ENCODE measurements at places on chromosomes 12 and 14.

GRCh38 chr14:104044016-104044415 lies 41.5 kb upstream of the ASPG start:
- DNase-seq: no peak

DNA sequence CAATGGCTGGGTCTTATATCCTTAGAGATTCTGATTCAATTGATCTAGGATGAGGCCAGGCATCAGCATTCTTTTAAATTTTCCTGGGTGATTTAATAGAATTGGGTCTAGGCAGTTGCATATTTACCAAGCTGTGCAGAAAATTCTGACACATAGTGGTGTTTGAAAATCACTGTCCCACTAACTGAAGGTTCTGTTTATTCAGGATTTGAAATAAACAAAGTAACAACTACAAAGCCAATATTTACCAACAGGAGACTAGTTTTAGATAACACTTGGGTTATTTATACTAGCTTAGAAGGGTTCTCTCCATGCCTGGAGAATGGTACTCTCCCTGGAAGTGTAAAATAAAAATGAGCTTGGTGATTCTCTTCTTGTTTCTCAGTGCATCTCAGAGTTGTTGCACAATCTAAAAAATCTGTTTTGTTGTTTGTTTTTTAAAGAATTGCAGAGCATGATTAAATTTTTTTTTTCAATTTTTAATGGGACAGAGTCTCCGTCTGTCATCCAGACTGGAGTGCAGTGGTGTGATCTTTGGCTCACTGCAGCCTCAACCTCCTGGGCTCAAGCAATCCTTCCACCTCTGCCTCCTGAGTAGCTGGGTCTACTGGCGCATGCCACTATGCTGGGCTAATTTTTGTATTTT lies 16.9 kb downstream of the BEST3 start:
- DNase-seq: no peak

DNA sequence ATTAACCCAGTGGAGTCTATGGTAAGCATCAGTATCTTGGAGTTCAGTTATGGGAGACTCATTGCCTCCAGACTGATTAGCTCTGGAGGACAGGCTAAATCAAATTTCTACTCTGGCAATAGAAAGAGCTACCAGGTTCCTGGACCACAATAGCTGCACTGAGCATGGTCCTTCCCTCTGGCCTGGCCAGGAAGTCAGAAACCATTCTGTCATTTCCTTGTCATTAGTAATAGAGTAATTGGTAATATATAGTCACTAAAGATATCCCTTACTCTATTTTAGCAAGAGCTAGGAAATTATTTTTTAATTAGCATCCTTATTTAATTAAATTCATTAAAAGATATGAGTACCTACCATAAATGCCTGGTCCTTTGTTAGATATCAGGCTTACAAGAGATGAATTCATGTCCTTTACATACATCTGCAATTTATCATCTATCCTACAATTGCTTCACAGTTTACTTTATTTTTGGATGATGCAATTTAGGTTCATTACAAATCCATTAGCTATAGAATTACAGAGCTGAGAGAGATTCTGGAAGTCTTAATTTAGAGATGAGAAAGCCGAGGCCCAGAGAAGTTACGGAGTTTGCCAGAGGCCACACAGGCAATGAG lies 23.7 kb upstream of the TDRD9 start:
- DNase-seq: no peak

GRCh38 chr12:22994316-22994675 lies 369.3 kb downstream of the ETNK1 start:
- DNase-seq: no peak

DNA sequence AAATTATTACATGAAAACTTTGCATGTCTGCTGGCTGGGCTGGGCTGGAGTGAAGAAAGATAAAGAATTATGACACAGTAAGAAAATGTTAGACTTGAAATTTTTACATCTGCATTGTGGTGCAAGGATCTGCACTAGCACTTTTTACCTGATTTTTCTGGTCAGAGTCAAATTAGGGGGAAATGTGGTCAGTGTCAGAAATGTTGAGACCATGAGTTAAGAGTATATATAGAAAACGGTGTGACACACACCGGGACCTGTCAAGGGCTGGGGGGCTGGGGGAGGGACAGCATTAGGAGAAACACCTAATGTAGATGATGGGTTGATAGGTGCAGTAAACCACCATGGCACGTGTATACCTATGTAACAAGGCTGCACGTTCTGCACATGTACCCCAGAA lies 90.3 kb downstream of the IGF1 start:
- no peak for DNase-seq

- no peak for DNase-seq
These were observed 543.2 kb upstream of the TBX3 start for GRCh38 chr12:115227137-115227615.

GRCh38 chr12:97556302-97556779 lies 93.7 kb downstream of the RMST start:
- no peak for DNase-seq

DNA sequence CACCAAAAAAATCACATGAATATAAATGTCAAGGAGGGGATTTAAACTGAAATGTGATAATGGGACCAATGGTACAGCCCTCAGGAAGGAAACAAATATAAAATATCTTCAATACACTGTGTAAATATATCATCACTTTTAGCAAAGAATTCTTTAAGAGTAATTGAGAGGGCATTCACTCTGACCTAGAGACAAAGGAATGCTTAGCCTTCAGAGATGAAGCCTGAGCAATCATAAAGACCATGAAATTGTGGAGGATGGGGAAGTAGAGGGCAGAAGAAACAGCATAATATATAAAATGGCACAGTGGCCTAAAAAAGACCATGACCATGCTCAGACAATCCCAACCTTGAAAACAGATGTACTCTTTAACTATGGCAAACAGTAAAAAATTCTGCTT lies 20.4 kb downstream of the YAF2 start:
- DNase-seq: no peak

DNA sequence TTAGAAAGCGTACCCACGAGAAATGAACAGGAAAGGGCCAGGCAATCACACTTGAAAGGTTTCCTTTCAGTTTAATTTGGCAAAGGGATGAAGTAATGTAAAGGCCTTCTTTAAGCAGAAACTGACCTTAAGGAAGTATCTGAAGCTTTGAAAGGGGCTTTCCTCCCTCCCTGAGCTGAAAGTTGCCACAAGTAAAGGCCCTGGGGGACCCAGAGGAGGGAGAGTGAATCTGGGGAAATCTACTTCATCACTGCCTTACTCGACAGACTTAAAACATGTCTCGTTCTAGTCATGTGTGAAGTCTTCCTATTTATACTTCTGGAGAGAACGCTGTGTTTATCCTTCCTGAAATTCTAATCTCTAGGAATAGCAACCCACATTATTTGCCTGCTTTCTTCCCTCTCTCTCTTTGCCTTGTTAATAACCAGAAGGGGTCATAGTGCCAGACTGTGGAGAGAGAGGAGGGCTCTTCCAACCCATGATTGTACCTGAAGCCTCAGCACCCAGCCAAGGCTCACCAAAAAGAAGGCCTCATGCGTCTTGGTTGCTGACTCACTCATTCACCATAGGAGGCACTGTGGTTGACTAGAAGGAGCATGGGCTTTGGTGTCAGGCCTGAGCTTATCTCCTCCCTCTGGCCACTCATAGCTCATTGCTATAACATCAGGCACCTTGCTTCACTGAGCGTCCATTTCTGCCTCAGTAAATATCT lies 10.2 kb upstream of the GPX2 start:
- no peak for DNase-seq

GRCh38 chr14:36857136-36857535 lies 195.5 kb downstream of the PAX9 start:
- no peak for DNase-seq

DNA sequence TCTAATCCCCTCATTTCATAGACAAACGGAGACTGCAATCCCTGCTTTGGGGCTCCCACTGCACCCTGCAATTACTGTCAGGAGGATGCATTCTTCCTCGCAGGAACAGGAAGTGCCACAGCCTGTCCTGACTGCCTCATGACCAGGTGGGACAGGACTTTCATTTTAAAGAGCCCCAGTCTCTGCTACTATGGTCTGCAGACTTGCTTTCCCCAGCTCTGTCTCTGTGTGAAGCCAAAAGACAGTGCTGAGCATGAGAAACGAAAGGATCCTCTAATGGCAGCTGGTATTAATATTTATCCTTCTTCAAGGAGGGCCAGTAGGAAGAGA lies 60.0 kb upstream of the PNMA1 start:
- DNase-seq: no peak

- no peak for DNase-seq
These were observed 142.3 kb upstream of the TMPO start for GRCh38 chr12:98373025-98373554.

Data from activated CD4-positive, alpha-beta T cell treated with anti-CD3 and anti-CD28 coated beads for 1 hour (primary cell).